ENCODE measurements at places on chromosomes 12 and 14.

- DNase-seq: peak; percentile 66
These were observed at the start of gene SNRNP35 for GRCh38 chr12:123457980-123458779. TSS of gene SNRNP35 (plus strand) at chr12:123458139. CDS start at chr12:123465541, 7,402 bp downstream.

DNA sequence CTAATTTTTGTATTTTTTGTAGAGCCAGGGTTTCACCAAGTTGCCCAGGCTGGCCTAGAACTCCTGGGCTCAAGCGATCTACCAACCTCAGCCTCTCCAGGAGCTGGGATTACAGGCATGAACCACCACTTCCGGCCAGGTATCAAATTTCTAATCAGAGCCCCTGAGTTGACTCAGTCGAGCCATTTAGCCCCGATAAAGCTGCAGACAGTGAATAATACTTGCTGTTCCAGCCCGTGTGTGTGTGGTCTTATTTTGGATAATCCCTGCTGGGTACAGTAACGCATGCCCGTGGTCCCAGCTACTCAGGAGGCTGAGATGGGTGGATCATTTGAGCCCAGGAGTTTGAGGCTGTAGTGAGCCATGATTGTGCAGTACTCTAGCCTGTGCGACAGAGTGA, 57.0 kb downstream of the TEAD4 start:
- no peak for DNase-seq

GRCh38 chr14:105854600-105855245, 328.3 kb downstream of the TMEM121 start:
- DNase-seq: no peak

- DNase-seq: no peak
These were observed 319.8 kb downstream of the CEP128 start for GRCh38 chr14:80621701-80622100.

DNA sequence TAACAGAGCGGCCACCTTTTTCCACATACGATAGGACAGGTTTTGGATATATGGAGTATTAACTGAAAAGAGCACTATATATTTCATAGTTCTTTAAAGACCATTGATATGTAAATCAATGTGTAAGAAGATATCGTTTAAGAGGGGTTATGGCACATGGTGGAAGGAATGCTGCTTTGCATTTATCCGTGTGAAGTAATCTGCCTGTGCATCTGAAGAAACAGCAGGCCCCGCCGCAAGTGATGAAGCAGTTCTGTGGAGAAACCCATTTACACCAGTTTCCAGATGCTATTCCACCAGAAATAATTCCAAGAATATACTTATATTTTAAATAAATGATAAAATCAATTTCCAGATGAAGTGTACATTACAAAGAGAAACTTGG, 72.4 kb downstream of the BICD1 start:
- no peak for DNase-seq

GRCh38 chr12:132807295-132808092, 21.2 kb downstream of the GOLGA3 start:
- peak; percentile 35 for DNase-seq

GRCh38 chr12:1640328-1641234, 11.6 kb downstream of the WNT5B start:
- DNase-seq: no peak

GRCh38 chr14:96632363-96632758, 130.2 kb downstream of the PAPOLA start:
- DNase-seq: no peak

DNA sequence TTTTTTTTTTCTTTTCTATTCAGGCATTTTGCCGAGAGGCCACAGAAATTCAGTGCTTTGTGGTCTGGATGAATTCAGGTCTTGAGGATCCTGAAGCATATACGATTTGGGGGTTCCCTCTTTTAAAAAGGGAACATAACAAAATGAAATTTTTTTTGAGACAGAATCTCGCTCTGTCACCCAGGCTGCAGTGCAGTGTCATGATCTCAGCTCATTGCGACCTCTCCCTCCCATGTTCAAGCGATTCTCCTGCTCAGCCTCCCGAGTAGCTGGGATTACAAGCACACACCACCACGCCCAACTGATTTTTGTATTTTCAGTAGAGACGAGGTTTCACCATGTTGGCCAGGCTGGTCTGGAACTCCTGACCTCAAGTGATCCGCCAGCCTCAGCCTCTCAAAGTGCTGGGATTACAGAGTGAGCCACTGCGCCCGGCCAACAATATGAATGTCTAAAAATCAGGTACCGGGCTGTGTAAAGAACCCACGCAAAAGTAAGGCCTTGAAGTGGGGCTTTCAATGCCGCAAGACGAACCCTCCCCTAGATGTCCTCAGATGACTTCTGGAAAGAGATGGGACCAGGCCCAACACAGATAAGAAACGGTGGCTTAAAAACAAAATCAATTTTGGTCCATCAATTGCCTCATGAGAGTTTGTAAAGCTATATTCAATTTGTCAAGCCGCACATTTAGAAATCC, 30.0 kb downstream of the TESC start:
- no peak for DNase-seq

DNA sequence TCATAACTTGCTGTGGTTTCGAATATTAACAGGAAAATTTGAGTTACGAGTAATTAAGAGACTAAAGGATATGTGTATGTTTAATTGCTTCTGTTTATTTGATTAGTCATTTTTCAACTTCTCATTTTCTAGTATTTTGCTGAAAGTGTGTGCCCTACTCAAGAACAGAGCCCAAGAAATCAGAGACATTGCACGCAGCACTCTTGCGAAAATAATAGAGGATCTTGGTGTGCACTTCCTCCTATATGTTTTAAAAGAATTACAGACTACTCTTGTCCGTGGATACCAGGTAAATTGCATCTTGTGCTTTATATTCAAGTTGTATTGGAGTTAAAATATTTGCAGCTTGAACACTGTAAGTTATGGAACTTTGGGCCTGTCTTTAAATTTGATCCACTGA, 50.8 kb downstream of the ARL1 start:
- no peak for DNase-seq

DNA sequence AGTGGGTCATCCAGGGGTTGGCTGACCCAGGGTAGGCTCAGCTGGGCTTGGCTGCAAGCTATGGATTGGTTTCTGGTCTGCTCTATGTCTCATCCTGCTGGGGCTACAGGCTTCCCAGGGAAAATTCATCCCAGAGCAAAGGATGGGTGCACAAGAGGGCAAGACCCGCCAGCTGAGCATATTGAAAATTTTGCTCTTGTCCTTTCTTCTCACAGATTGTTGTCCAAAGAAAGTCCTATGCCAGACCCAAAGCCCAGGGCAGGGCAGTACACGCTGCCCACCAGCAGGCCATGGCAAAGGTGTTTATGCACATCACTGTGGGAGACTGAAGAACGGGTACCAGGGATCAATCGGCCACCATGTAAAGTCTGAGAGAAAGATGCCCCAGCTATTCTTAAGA, 95.3 kb upstream of the PARP11 start:
- no peak for DNase-seq

- DNase-seq: no peak
These were observed 9.2 kb downstream of the NOS1 start for GRCh38 chr12:117352206-117352605.

- DNase-seq: no peak
These were observed 28.4 kb downstream of the SLC7A8 start for GRCh38 chr14:23154964-23155587.

DNA sequence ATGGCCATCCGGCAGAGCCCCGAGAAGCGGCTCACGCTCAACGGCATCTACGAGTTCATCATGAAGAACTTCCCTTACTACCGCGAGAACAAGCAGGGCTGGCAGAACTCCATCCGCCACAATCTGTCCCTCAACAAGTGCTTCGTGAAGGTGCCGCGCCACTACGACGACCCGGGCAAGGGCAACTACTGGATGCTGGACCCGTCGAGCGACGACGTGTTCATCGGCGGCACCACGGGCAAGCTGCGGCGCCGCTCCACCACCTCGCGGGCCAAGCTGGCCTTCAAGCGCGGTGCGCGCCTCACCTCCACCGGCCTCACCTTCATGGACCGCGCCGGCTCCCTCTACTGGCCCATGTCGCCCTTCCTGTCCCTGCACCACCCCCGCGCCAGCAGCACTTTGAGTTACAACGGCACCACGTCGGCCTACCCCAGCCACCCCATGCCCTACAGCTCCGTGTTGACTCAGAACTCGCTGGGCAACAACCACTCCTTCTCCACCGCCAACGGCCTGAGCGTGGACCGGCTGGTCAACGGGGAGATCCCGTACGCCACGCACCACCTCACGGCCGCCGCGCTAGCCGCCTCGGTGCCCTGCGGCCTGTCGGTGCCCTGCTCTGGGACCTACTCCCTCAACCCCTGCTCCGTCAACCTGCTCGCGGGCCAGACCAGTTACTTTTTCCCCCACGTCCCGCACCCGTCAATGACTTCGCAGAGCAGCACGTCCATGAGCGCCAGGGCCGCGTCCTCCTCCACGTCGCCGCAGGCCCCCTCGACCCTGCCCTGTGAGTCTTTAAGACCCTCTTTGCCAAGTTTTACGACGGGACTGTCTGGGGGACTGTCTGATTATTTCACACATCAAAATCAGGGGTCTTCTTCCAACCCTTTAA, 1.5 kb downstream of the FOXG1 start:
- peak; percentile 45 for DNase-seq

GRCh38 chr12:94500831-94501567, 41.3 kb upstream of the CEP83 start:
- DNase-seq: no peak

GRCh38 chr14:102898298-102898697, 24.2 kb upstream of the AMN start:
- no peak for DNase-seq

DNA sequence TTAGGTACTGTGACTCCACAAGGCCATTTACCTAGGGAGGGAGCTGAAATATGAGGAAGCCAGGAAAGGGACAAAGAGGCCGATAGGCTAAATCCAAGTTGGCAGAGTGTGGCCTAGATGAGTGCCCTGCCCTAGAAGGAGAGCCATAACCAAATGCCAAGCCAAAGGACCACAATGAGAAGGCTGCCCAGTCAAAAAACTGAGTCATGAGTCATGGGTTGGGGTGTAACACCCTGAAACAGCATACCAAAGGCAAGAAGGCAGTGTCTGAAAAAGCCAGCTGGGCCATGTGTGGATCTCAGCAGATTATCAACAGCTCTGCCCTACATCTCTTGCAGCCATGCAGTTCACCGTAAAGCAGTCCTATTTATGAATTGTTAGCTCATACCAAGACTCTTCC, 171.7 kb downstream of the PHLDA1 start:
- no peak for DNase-seq

DNA sequence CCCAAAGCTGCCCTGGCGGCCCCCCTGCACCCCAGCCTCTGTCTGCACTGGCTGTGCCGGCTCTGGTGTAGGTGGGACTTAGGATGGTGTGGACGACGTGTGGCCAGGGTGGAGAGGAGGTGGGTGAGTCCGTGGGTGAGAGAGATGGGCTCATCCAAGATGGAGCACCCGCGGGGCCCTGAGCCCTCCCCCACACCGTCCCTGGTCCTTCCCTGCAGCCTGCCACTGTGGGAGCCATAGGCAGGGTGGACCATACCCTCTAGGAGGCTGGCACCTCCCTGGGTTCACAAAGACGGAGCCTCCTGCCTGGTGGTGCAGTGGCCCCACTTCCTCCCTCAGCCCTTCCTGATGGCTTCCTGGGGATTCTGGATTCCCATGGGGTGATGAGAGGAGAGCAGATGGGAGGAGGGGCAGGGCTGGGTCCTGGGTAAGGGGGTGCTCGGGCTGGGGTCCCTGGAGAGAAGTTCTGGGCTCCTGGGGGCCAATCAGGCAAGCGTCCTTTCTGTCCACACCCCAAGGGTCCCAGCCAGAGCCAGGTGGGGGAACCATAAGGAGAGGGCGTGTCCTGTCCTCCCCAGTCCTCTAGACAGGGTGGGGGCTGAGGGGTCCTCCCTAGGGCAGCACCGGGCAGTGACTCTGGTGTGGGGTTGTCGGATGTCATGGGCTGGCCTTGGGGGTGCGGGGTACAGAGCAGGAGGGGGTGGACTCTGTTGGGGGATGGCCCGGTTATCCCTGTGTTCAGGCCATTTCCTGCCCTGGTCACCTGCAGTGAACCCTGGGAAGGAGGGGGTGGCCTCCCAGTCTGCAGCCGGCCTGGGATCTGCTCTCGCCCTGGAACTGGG, 384.8 kb downstream of the TMEM121 start:
- DNase-seq: no peak

DNA sequence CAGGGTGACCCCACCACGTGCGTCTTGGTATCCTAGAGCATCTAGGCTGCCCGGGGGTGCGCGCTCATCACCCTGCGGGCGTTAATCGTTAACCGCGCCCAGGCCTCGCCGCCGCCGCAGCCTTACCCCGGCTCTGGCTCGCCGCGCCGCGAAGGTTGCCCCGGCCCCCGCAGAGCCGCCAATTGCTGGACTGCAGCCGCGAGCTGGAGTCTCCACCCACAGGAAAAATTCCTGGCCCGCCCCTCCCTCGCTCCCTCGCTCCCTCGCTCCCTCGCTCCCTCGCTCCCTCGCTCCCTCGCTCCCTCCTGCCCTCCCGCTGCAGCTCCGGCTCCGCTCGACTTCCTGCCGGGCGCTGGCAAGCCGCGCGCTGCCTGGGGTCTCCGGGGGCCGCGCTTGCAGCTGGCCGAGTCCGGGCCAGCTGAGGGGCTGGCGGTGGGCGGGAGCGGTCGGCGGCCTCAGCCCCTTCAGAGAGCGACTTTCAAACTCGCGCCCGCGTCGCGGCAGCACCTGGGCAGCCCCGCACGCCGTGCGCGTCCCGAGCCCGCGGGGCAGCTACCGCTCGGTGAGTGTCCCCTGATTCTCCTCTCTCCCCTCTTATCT, at the start of gene PLEKHG3:
PLEKHG3 (plus strand) TSS at position 282 of the 600 bp plus-strand sequence. CDS start 23,208 bp downstream, outside the sequence.
- peak; percentile 80 for DNase-seq

GRCh38 chr12:106429043-106429552, 71.5 kb downstream of the POLR3B start:
- DNase-seq: no peak

- peak; percentile 74 for DNase-seq
These were observed 4.4 kb downstream of the KMT2D start for GRCh38 chr12:49055978-49056754.

DNA sequence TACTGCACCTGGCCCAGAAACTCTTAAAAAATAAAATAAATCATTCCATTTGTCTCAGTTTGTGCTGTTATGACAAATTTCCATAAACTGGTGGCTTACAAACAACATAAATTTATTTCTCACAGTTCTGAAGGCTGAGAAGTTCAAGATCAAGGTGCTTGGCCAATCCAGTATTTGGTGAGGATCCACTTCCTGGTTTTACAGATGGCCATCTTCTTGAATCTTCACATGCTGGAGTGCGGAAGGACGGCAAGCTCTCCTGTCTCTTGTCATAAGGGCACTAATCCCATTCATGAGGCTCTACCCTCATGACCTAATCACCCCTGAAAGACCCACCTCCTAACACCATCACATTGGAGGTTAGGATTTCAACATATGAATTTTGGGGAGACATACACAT, 29.9 kb upstream of the MYBPC1 start:
- no peak for DNase-seq

GRCh38 chr12:74021937-74022336, 515.7 kb upstream of the ATXN7L3B start:
- peak; percentile 55 for DNase-seq

GRCh38 chr14:22106700-22107697, 433.4 kb upstream of the OR4E1 start:
- DNase-seq: no peak

DNA sequence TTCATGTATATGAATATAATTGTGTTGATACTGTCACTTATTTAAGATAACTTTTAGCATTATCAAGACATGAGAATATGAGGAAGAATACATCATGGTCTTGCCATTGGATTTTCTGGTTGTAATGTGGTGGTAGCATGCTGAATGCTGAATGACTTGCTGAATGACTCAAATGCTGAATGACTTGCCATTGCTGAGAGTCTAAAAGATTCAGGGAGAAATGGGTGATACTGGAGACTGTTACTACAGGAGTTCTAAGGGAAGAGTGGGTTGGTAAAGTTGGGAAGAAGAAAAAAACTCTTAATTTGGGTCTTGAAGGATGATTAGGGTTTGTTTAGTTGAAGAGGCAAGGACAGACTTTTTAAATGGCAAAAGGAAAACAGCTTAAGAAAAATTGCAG, 72.1 kb upstream of the MANSC4 start:
- no peak for DNase-seq

Data from HEK293T (cell line).